Stimulated activated CD4-positive, alpha-beta T cell treated with anti-CD3 and anti-CD28 coated beads, Interleukin-1b, Interleukin-23, amount 100 ng/mL, for 24 hours (primary cell): ENCODE measurements at places on chromosomes 5 and 9.
A peak's percentile ranks its signal among the peaks of the same experiment; 100 is the strongest.

GRCh38 chr5:116097301-116097700 is 12.5 kb downstream of the COMMD10 start:
- no peak for DNase-seq

GRCh38 chr5:134584662-134585061 is 48.0 kb downstream of the SAR1B start:
- DNase-seq: no peak

DNA sequence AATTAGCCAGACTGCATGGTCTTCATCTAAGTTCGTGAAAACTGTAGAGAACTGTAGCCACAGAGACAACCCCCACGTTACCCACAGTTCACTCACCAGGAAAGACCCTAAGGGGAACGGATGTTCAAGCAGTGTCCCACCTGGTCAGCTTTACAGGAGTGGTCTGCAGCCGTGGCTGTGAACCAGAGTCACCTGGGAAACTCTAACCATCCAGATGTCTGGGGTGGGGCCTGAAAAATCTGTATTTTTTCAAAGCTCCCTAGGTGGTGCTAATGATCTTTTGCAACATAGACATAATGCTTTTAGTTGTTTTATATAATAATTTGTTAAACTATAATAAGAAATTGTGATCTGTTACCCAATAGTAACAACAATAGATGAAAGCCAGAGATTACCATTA is 47.7 kb upstream of the ANGPTL2 start:
- DNase-seq: no peak

GRCh38 chr9:78074385-78075291 is 43.0 kb upstream of the GNAQ start:
- no peak for DNase-seq

DNA sequence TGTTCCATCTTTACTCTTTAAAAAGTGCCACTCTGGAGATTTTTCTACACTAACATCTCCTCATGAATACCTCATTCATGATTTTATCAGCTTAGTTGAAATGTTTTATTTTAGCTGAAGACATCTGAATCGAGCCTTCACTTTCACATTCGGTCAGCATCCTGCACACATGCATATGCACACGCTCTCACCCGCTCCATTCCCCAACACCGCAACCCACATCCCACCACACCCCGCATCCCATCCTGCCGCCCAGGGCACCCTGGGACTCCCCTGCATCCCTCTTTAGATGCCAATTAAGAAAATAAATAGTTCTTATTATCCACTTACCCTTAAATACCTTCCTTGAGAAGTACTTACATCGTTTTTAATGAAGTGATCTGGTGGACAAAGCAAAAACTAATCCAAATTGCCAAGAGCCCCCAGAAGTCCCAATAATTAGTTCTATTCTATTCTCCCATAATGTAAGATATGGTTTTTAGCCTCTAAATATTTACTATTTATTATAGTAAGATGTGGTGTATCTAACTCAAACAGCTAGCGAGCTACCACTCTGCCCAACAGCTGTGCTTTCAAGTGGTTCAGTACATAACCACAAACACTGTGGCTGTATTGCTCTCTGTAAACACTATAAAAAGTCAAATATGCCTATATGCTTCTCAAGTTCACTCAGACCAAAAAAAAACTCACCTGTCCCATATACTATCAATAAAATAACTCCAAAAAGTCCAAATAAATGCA is 38.2 kb downstream of the GZMK start:
- peak; percentile 49 for DNase-seq

DNA sequence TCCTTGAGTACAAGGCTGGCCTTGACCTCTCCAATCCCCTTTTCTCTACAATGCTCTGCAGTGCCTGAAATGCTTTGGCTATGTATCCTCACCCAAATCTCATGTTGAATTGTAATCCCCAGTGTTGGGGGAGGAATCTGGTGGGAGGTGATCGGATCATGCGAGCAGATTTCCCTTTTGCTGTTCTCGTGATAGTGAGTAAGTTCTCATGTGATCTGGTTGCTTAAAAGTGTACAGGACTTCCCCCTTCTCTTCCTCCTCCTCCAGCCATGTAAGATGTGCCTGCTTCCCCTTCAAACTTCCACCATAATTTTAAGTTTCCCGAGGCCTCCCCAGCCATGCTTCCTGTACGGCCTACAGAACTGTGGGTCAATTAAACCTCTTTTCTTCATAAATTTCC is 28.5 kb upstream of the AKNA start:
- no peak for DNase-seq

DNA sequence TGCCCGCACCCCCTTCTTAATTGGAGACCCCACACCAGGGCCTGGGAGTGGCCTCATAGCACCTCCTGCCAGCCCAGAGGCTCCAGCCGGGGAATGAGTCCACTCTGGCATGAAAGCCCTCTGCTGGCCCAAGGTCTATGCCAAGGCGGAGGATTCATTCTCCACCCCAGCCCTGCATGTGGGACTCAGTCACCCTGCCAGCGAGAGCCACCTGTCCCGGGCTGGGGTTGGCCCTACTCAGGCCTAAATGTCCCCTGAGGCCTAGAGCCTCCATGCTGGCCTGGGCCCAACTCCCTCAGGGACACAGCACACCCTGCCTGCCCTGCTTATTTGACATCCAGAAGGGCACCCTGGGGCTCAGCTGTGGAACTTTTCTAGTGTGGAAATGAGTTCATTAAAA is 1.0 kb upstream of the RAPGEF1 start:
- no peak for DNase-seq

GRCh38 chr9:130387905-130388304 is 56.9 kb upstream of the ASS1 start:
- no peak for DNase-seq

DNA sequence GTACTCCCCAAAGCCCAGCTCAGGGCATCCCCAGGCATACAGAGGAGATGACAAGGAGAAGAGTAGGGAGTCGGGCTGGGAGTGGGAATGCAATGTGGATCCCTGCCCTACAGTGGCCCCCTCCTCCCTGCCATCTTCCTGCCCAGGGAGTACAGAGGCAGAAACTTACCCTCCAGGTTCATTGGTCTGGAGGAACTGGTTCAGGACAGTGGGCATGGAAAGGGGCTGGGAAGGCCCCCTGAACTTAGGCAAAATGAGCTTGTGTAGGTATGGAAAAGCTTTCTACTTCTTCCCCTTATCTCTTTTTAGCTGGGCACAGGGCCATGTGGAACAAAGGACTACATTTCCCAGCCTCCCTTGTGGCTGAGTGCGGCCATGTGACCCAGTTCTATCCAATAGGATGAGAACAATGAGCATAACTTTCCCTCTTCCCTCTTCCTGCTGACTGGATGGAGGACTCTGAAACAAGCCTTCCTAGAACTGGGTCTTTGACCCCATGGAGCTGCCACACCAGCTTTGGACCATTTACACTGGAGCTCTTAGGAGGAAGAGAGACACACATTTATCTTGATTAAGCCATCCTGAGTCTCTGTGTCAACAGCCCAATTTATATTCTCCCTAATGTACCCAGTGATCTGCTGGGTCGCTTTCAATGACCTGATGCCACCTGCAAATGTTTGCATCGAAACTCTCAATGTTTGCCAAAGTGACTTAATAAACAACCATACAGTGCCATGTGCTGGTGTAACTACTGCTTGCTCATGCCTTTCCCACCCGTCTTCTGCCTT is 25.0 kb upstream of the HMCN2 start:
- DNase-seq: no peak

GRCh38 chr5:160692271-160692670 is 159.7 kb downstream of the ATP10B start:
- no peak for DNase-seq

DNA sequence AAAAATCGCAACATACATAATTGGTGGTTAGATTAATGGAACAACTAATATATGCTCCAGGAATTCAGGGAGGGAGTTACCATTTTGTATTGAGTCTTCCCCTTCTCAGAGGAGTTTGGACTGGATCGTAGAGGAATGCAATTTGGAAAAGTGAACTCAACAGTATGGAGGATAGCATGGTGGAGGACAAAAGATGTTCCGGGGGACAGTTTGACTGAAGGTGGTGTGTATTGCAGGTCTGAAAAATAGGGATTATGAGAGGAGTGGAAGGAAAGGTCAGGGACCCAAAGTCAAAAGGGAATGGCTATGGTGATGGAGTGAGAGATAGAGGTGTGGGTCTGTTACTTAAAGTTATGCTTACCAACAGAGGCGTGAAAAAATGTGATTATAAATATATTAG is 1.5 kb downstream of the DNAJC21 start:
- DNase-seq: no peak
